ENCODE measurements at places on chromosomes 12 and 14.

GRCh38 chr14:31962920-31963319, 114.2 kb upstream of the ARHGAP5 start:
- DNase-seq = no peak

DNA sequence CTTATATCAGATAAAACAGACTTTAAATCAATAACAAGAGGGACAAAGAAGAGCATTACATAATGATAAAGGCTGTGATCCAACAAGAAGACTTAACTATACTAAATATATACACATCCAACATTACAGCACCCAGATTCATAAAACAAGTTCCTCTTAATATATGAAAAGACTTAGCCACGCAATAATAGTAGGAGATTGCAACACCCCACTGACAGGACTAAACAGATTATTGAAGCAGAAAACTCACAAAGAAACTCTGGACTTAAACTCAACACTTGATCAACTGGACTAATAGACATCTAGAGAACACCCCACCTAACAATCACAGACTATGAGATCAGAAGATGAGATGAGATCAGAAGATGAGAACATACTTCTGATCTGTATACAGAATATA, 5.7 kb upstream of the CLEC14A start:
- no peak for DNase-seq

DNA sequence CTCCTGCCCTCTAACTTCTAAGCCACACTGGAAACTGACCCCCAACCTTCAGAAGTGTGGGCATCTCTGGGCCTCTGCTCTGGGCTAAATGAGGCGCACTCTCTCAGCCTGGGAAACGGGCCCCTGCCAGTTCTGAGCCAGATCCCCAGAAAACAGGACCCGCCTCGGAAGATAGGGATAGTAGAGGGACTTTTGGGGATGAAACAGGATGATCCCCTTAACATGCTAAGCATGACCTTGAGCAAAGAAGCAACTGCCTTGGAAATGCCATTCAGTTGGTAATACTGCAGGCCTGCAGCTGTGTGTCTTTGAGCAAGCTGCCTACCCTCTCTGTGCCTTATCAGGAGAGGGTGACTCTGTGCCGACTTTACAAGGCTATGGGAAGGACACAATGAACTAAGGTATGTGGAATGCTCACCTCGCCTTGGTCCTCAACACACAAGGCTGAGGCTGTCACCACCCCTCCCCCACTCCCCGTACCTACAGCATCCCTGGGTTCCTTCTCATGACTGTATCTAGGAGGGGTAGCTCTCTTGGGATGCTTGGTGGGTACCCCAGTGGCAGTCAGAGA, 54.0 kb downstream of the NCOR2 start:
- no peak for DNase-seq

DNA sequence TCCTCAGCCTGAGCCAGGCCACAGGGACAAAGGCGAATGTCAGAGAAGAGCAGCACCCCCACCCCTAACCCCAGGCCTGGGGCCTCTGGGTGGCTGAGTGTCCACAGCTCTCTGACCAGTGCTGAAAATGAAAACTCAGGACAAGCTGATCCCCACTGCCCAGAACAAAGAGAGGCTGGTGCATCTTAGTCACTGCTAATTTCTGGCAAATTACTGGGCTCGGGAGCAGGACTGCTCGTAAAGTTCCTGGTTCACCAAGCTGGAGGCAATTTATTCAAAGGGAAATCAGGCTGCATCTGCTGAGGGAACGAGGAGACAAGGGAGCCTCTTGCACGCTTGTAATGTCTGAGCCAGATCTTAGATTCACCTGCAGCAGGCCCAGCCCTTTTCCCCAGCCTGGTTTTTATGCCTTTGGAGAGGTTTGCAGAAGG, 43.2 kb downstream of the CALM1 start:
- DNase-seq = no peak

DNA sequence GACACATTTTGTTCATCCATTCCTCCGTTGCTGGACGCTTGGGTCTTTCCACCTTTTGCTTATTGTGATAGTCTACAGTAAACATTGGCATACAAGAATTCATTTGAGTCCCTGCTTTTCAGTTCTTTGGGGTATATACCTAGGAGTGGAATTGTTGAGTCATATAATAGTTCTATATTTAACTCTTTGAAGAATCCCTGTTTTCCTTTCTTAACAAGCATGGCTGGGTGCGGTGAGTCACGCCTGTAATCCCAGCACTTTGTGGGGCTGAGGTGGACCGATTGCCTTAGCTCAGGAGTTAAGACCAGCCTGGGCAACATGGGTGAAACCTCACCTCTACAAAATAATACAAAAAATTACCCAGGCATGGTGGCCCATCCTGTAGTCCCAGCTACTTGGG, 75.4 kb downstream of the CCDC92 start:
- peak; percentile 30 for DNase-seq

- no peak for DNase-seq
These were observed 42.8 kb upstream of the DDHD1 start for GRCh38 chr14:53195949-53196348.

- no peak for DNase-seq
These were observed 275.9 kb upstream of the KITLG start for GRCh38 chr12:88856201-88856600.

DNA sequence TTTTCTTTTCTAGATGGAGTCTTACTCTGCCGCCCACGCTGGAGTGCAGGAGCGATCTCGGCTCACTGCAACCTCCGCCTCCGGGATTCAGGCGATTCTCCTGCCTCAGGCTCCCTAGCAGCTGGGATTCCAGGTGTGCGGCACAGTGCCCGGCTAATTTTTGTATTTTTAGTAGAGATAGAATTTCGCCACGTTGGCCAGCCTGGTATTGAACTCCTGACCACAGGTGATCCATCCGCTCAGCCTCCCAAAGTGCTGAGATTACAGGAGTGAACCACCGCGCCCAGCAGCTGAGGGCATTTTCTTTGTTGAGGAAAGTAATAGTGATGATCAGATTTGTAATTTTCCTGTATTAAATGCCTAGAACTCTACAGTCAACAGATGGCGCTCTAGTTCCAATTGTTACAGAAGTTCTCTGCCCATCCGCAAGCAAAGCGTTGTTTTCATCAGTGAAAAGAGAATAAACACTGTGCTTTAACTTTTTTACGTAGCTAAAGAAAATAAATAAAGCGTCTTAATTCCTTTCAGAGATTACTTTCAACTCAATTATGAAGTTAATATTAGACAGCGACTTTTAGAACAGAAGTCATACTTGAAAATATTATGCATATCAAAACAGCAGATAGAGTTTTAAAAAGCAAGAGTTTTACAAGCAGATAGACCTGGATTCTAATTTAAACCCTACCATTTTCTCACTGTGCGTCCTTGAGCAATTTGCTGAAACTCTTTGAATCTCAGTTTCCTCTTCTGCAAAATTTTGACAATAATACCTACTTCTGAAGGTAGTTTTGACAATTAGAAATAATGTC, 335.1 kb downstream of the DUSP6 start:
- peak; percentile 46 for DNase-seq

GRCh38 chr14:26913786-26914185, 316.0 kb upstream of the NOVA1 start:
- no peak for DNase-seq

DNA sequence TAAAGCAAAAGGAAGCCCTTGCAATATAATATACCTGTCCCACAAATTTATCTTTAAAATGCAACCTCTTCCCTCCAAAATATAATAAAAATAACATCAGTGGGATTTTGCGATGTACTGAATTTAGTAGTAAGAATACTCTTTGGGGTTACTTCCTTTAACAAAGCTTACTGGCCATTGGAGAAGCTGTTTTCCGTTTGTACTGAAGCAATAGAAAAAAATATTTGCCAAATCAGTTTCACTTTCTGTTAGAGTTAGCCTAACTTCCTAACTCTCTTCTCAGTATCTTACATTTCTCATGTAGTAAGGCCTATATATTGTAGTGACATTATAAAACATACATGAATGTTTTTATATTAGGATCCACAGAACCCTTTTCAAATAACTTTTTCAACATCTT, 3.7 kb downstream of the MAX start:
- DNase-seq = peak; percentile 11

DNA sequence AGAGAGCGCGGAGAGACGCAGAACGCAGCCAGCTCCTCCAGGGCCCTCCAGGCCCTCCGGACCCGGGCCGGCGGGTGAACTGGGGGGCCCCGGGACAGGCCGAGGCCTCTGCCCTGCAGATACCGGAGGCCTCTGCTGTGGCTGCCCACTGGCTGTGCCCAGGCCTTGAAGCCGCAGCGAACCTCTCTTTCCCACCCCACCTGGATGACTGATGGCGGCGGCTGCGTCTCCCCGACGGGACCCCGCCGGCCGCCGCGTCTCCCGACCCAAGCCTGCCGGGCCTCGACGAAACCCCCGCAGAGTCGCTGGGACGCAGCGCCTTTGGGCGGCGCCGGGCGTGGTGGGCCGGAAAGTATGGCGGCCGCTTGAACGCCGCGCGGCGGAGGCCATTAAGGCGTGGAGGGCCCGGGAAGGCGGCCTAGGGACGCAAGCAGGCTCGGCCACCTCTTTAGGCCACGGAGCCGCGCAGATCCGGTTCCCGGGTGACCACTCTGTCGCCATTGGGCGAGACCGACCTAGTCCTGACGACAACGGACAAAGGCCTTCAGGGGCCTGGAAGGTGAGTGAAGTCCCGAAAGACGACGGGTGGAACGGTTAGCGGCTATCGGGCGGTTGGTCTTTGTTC, 8.4 kb upstream of the ERGIC2 start:
- no peak for DNase-seq

- DNase-seq = no peak
These were observed 58.2 kb downstream of the NUBPL start for GRCh38 chr14:31619440-31619839.
